Stimulated activated CD4-positive, alpha-beta T cell treated with anti-CD3 and anti-CD28 coated beads, Interleukin-2, amount 100 ng/mL, for 4 hours (primary cell): ENCODE measurements at places on chromosomes 16 and 17.
A peak's percentile ranks its signal among the peaks of the same experiment; 100 is the strongest.

DNA sequence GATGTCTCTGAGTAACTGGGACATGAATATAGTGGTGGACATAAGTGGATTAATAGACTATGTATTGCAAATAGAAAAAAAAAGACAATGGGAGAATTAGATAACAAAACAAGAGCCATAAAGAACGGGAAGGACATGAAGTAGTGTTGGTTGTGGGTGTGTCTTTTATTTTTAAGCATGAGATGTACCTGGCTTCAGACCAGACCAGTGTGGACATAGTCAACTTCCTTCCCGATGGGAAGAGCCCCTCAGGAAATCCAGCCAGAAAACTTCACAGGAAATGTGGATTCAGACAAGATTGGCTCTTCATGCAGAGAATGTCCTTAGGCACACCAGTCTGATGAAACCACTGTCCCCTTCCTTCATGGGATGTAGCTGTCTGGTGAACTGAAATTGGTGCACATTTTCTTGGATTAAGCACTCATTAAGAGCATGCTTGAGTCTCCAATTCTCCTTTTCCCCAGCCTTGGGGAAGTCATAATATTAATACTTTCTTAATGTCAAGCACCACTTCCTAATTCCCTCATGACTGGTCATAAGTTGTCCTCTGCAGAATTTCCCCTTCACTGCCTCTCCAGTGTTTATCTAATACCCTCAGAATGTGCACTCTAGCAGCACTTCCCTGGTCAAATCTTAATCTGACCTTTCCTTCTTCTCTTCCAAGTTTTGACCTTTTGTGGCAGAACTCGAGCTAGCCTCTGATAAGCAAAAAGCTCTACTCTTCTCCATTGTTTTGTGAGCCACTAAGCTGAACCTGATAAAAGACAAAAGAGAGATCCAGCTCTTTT lies 350.6 kb upstream of the MAF start:
- no peak for DNase-seq

GRCh38 chr17:58913971-58914769 lies 158.5 kb downstream of the PPM1E start:
- DNase-seq, result no peak

DNA sequence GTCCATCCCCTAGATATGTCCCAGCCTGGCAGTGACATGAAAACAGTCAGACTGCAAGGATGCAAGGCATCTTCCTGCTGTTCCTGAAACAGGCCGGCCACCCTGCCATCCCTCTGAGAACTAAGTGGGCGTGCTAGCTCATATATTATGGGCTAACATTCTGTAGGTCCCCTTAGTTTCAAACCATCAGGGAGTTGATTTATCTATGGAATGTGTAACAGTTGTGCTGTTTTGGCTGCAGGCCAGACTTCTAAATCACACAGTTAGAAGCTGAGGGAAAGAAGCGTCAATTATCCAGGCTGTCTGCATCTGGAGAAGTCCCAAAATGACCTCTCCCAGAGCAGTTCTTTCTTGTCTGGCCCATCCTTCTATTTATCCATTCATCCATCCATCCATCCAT lies 102.7 kb upstream of the DNAH9 start:
- DNase-seq, result no peak

- DNase-seq, result no peak
These were observed 394.5 kb upstream of the SOX9 start for GRCh38 chr17:71726341-71726740.

- DNase-seq, result no peak
These were observed 8.8 kb downstream of the KIAA0513 start for GRCh38 chr16:85036236-85037049.

DNA sequence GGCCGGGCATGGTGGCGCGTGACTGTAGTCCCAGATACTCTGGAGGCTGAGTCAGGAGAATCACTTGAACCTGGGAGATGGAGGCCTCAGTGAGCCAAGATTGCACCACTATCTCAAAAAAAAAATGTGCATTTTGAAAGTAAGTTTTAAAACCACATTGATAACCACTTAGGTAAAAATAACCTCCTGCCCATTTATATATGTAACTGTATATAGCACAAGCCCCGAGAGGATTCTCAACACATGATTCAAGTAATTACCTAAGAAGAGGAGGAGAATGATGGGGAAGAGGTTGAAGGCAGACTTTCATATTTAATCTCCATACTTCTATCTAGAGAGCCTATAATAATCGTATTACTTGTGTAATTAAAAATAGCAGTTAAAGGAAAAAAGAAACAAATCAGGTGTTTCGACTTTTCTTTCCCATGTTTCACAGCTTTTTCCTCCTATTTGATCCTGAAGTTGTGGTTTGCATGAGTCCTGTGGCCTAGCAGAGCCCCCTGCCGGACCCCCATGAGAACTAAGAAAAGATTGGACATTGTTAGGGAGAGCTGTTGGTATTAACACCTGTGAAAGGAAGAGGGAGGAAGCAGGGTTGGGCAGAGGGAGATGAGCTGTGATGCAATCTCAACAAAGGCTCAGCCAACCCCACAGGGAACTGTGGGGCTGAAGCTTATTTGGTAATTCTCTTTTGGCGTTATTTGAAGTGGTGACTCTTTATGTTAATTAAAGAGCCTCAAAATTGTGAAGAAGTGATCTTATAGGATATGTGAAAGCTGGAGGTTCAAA lies 22.1 kb downstream of the PMFBP1 start:
- no peak for DNase-seq

DNA sequence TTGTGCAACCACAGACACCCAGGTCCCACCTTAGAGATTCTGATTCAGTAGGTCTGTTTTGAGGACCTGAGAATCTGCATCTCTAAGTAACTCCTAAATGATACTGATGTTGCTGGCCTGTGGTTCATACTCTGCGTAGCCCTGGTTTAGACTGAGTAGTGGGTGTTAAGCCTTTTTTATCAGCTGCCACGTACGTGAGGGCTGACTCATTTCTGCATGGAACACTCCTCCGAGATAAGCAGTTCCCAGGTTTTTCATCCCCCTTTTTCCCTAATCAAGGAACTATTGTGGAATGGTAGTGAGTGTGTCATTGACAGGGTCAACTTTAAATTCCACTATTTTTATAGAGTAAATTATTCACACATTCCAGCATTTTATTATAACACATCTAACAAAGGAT lies 26.1 kb downstream of the CDRT4 start:
- DNase-seq, result no peak

- no peak for DNase-seq
These were observed 1.2 kb downstream of the GNG13 start for GRCh38 chr16:799111-799947.

GRCh38 chr17:70286391-70286790 lies 117.1 kb downstream of the KCNJ2 start:
- no peak for DNase-seq

GRCh38 chr16:2121853-2122252 lies 13.8 kb downstream of the PKD1 start:
- DNase-seq, result no peak

GRCh38 chr16:78317564-78318240 lies 218.2 kb downstream of the WWOX start:
- no peak for DNase-seq

DNA sequence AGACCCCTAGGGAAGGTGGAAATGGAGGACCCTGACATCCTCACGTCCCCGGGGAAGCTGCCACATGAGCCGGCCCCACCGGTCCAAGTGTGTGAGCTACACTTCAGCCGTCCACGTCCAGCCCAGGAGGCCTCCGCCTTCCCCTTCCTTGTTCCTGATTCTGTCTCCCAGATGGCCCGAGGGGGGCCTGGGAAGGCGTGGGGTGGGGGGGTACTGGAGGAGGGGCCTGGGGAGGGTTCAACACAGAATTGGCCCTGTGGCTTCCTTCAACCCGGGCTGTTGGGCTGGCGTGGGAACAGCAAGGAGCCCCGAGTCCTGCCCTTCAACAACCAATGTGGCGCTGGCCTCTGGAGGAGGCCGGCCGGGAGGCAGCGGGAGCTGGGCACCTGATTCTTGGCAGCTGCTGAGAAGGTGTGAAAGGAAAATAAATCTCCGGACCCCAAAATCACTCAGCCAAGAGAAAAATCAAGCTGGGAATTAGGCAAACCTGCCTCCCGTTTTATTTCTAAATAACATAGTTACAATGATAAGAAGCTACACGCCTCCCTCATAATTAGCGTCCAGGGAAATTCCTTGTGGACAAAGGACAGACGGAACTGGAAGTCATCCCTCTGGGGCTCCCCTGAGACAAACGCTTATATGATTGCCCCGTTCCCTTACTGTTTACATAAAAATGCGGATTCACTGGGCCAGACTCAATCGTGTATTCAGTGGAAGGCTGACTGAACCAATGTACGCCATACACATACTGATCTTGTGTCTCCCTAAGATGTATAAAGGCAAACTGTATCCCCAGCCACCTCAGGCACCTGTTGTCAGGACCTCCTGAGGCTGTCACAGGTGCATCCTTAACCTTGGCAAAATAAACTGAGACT lies 1.8 kb upstream of the APRT start:
- DNase-seq, result no peak

DNA sequence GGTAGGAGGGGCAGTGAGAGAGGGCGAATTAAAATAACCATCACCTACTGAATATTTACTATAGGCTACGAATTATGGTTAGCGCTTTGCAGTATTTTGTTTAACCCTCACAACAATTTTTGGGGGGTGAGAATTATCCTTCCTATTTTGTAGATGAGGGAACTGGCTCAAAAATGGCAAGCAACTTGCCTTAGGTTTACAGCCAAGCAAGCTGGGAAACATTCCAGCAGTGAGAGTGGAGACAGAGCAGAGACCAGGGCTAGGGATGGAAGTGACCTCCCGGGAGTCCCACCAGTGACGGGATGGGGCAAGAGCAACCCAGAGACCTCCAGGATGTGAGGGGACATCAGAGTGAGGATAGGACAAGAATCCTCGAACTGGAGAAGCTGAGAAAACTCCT lies 352 bp upstream of the VMO1 start:
- no peak for DNase-seq

DNA sequence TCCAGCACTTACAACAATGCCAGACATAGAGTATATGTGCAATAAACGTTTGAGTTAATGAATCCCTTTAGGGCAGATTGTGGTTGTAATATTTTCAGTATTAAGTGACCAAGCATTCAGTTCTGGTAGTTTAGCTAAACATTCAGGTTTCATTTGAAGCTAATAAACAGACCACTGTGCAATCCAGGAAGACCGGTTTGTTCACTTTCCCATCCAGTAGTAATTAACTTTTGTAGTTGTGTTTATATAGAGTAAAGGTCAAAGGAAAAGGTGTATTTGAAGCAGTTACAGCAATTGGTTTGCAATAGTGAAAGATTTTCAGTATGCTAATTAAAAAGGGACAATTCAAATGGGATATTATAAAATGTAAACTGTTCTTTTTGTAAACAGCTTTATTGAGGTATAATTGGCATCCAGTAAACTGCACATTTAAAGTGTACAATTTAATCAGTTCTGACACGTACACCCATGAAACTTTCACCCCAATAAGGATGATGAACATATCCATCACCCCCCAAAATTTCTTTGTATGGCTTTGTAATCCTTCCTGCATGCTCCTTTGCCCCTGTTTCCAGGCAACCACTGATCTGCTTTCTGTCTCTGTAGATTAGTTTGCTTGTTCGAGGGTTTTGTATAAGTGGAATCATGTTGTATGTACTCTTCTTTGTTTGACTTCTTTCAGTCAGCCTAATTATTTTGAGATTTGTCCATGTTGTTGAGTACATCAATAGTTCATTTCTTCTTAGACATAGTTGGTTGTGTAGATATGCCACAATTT lies 26.3 kb downstream of the MRTFB start:
- no peak for DNase-seq

- DNase-seq, result no peak
These were observed 404.4 kb downstream of the HAPSTR1 start for GRCh38 chr16:9495824-9496223.

DNA sequence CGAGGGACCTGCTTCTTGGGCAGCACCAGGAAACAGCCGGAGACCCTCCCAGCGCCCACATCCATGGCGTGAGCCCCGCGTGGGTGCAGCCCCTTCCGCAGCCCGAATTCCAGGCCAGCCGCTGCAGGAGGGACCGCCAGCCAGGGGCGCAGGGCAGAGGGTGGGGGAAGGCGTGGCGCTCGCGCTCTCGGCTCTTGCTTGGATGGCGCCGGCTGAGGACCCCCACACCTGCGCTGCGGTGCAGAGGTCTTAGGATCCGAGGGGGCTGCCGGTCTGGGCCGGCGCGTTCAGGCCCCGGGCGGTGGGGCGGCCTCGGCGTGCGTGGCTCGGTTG lies 28.8 kb downstream of the ACTG1 start:
- DNase-seq, result no peak

- no peak for DNase-seq
These were observed 7.0 kb upstream of the MYH2 start for GRCh38 chr17:10556301-10557005.

GRCh38 chr17:34635876-34636275 lies 56.5 kb downstream of the TMEM132E start:
- no peak for DNase-seq

DNA sequence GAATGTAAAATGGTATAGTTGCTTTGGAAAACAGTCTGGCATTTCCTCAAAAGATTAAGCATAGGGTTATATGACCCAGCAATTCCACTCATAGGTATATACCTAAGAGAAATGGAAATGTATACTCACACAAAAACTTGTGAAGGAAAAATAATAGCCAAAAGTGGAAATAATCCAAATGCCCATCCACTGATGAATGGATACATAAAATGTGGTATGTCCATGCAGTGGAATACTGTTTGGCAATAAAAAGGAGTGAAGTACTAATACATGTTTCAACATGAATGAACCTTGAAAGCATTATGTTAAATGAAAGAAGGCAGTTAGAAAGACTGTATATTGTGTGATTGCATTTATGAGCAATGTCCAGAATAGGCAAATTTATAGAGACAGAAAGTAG lies 25.1 kb downstream of the NUP93 start:
- DNase-seq, result no peak

DNA sequence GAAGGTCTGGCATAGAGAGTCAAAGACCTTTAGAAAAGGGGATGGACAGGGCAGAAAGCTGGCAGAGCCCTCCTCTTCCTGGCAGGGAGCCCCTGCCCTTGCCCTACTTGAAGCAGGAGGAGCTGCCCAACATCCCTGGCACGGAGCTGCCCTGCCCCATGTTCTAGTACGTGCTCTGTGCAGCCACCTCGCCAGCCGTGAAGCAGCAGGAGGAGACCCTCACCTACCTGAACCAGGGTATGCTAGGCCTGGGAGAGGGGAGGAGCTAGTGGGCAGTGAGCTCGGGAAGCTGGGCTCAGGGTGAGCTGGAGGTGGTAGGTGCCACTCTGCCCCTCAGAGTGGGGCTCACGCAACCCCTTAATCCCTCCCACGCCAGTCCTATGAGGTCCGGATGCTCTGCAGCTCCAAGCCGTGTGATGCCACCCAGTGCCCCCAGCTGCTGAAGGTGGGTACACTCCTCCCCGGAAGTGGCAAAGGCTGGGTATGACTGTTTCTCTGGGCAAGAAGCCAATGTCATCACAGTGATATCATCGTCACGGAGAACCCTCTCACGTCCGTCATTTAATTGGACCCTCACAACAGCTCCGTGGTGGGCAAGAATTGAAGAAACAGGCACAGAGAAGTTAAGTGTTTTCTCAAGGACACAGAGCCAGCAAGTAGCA lies 12.7 kb upstream of the STAC2 start:
- DNase-seq, result peak; percentile 72

DNA sequence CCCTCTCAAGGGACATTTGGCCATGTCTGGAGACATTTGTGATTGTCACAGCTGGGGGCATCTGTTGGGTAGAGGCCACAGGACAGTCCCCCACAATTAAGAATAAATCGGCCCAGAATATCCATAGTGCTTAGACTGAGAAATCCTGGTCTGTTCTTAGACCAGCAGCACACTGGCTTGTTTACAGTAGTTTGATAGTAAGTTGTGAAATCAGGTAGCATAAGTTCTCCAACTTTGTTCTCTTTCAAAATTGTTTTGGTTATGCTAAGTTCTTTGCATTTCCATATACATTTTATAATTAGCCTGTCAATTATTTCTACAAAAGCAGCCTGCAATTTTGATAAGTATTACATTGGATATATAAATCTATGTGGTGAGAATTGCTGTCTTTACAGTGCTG lies 6.8 kb downstream of the MGRN1 start:
- no peak for DNase-seq
